D721Med (cell line): ENCODE measurements at places on chromosomes 6 and 20.

DNA sequence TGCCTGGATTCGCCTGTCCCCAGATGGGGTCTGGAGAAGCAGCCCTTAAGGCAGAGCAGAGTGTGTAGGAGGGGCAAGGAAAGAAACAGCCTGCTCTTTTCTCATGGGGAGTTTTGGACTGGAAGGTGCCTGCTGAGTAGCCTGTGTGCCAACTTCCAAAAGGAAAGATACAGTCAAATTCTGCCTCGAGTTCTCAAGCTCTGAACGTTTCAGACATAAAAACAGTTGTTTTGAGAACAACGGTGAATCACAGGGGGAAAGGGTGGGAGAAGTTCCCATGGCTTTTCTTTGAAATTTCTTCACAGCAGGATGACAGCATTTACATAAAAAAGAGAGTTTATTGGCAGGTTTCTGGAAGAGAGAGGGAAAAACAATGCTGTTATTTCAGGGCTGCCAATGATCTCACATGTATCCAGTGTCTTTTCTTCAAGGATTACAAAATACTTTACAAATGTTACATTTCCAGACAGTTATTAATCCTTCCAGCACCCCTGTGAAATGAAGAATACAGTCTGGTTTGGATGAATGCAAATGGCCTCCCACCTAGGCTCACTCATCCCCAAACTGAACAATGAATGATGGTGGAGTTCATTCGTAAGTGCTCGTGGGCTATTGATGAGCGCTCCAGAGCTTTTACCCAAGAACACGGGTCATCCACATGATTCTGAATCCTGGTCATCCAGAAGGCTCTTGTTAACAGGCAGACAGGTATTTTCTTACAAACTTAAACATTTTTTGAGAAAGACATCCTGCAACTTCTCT lies 33.8 kb upstream of the ECI2 start:
- DNase-seq, result no peak

GRCh38 chr6:22801831-22802230 lies 232.5 kb downstream of the HDGFL1 start:
- no peak for DNase-seq

GRCh38 chr6:164151161-164152120 lies 736.9 kb downstream of the QKI start:
- no peak for DNase-seq

- no peak for DNase-seq
Observed at GRCh38 chr20:6439737-6440442, 317.1 kb upstream of the FERMT1 start.

DNA sequence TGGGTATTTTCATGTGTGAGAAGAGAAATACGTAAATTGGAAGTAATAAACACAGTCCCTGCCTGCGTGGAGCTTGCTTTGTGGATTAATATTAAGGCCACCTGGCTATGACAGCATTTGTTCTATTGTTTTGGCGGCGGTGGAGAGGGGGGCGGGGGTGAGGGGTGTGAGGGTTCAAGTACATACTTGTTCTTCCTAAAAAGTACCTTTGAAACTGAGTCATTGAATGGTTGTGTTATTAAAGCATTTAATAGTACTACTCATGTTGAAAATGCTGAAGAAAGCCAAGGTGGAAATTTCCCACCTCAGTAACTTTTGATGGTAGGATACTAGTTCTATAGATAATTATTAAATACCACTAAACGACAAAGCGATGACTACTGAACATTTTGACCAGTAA lies 95.0 kb downstream of the FOXC1 start:
- no peak for DNase-seq

DNA sequence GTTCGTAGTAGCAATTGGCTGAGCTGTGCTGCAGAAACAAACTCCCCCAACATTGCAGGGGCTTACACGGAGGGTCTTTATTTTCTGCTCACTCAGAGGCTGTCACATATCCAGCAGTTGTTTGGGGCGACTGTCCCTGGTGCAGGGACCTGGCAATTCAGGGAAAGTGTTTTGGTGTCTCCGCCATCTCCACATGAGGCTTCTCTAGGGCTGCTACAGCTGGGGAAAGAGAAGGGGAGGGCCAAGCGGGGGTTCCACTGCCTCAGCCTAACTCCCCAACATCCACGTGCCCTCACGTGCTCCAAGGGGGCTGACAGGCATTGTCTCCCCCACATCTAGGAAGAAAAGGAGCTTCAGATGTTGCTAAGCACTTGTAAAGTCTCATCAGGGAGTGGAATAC lies 61.3 kb upstream of the NXT1 start:
- DNase-seq, result no peak

DNA sequence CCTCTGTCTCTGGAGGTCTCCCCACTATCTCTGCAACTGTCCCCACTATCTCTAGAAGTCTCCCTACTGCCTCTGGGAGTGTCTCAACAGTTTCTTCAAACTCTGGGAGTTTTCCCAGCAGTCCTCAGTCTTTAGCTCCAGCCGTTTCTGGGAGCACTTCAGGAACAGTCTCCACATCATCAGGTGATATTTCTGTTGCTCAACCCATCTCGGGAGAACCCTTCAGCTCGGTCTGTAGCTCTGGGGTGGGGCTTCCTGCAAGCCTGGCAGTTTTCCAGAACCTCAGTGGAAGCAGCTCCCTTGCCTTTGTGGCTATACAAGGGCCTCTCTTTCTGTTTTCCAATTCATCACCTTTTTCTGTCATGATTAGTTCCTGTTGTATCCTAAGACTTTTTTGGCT lies 3.0 kb upstream of the SFTA2 start:
- DNase-seq, result no peak

GRCh38 chr20:40704828-40705227 lies 15.8 kb upstream of the MAFB start:
- no peak for DNase-seq

DNA sequence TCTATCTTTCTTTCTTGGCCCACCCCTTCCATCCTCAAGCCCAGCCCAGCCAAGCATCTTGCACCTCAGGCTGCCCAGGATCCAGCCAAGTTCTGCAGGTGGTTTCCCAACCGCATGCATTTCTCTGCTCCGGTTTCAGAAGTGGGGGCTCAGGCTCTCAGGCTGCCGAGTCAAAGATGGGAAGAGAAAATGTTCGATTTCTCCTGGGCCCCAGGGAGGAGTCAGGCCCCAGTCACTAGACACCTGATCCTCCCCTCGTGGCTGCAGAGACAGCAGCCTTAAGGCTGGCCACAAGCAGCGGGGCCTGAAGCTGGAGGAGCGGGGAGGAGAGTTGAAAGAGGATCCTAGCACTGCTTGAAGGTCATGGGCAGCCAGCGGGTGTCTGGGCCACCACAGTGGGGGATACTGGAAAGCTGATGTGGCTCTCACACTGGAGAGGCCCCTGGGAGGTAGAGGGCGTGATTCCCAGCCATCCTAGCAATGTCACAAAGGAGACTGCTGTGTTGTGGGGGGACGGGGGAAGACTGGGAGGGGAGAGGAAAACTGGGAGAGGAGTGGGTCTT lies 42.2 kb upstream of the ZFAND3 start:
- DNase-seq, result no peak

- no peak for DNase-seq
Observed at GRCh38 chr20:38073307-38074071, 39.9 kb downstream of the RPRD1B start.

DNA sequence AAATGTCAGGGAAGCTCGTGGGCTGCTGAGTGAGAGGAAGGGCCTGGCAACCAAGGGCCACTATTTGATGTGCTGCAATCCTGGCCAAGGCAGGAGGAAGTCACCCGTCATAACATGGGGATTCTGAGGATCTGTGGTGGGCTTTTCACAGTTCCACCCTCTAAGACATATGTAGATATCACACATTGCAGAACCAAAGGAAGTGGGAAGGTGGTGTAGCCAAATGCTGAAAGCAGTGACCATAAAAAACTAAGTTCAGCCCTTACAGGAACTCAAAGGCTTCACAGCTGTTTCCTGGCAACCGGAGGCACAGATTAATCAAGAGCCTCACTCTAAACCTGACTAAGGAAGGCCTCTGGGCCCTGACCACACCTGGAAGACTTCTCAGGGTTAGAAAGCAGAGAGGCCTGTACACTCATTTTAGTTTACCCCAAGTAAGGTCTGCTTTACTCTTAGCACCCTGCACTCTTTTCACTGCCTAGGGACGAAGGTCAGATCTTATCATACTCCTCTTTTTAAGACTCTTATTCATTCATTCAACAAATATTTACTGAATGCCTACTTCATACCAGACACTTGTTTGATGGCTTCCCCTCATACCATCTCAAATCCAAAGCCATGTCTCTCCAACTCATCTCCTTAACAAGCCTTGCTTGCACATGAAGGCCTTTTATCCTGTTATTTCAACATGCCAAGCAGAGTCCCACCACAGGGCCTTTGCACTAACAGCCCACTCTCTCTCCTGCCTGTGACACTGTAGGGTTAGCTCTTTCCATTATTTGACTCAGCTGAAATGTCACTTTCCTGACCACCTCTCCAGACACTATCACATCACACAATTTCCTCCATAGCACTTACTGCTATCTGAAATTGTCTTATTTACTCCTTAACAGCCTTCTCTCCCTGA lies 2.6 kb downstream of the UBE2V1 start:
- DNase-seq, result no peak

DNA sequence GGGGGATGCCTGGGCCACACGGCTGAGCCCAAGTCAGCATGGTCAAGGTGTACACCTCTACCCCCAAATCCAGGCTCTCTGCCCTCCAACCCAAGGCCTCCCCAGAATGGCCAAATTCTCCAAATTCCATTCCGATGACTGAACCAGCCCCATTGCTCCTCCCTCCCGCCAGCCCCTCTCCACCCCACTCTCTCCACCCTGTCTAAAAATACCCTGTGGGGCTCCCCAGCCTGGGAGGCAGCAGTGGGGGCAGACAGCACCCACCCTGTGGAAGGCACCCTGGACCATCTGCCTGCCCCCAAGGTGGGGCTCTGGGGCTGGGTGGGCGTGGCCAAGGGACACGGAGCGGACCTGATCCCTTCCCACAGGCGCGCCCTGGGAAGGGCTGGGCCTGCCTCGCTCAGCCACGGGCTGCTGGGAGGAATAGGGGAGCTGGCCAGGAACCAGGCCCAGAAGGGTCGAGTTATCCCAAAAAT lies 11.4 kb downstream of the TEAD3 start:
- DNase-seq, result no peak

GRCh38 chr6:44858998-44859397 lies 469.1 kb upstream of the RUNX2 start:
- DNase-seq, result no peak

GRCh38 chr6:169046483-169047192 lies 207.0 kb downstream of the THBS2 start:
- no peak for DNase-seq

- no peak for DNase-seq
Observed at GRCh38 chr6:133115946-133116345, 125.2 kb upstream of the EYA4 start.

GRCh38 chr6:137361701-137362100 lies 132.5 kb downstream of the OLIG3 start:
- no peak for DNase-seq

DNA sequence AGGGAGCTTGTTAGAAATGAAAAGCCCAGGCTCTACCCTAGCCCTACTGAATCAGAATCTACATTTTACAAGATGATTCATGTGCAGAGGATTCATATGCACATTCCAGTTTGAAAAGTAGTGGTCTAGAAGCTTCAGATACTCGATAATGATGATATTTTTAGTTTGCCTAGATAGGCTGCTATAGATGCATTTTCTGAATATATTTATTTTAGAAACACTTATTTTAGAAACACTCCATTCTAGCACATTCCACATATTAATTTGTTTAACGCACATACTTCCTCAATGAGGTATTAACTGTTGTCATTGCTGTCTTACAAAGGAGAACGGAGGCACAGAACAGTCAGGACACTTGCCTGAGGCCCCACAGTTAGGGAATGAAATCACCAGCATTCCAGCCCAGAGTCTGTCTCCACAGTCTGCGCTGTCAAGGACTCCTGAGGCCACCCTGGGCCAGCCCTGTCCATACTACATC lies 64.4 kb downstream of the SNAP25 start:
- DNase-seq, result no peak

GRCh38 chr6:151199991-151200390 lies 39.8 kb upstream of the AKAP12 start:
- DNase-seq, result no peak

GRCh38 chr6:131070061-131070460 lies 7.0 kb upstream of the EPB41L2 start:
- no peak for DNase-seq

GRCh38 chr20:6122111-6122872 lies 538 bp downstream of the FERMT1 start:
- no peak for DNase-seq

GRCh38 chr6:87807475-87807874 lies 105.4 kb upstream of the AKIRIN2 start:
- no peak for DNase-seq

GRCh38 chr20:48340883-48341281 lies 486.9 kb downstream of the PREX1 start:
- DNase-seq, result no peak

DNA sequence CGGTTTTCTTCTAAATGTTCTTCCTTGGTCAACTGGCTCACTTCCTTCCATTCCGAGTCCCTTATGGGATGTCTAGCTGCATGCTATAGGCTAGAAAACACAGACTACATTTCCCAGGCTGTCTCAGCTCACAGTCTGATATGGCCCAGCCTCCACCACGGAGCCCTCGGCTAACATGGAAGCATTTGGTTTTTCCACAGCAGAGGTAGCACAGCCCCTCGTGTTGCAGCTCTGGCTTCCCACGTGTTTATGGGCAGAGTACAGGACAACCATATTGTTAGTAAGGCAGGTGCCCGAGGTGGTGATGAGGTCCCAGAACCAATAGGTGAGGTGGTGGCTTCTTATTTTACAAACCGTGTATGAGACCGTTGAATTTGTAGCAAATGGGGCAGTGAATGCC lies 8.7 kb downstream of the GPLD1 start:
- DNase-seq, result no peak

DNA sequence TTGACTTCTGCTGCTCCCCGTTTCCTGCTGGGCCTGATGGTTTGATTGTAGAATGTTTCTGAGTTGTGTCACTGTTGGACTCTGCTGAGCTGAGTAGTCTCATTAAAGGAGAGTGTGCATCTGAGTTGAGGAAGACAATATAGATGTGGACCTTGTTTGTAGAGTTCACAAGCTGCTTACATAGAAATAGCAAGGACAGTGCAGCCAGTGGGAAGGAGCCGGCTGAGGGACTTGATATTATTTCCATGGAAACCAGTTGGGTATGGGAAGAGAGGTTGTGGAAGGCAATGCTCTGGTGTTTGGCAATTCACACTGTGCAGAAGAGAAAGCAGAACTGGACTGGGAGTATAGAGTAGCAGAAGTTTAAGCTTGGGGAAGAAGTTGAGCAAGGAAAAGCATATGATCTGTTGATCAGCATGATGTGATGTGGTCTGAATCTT lies 14.8 kb downstream of the IGF2R start:
- no peak for DNase-seq

DNA sequence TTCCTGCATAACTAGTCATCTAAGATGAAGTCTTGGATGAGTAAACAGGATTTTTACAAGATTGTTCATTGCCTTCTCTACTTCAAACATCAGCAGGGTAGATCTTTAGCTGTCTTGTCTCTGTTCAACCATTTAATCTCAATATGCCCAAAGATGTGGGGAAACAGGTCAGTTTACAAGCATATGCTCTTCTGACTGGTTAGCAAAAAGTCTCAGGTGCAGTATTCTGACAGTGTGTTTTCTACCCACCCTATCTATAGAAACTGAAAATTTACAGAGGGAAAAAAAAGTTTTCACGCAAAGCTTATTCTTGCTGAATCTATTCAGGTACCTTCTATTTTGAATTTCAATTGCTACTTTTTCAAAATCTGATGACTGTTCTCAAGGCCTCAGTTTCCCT lies 29.0 kb downstream of the MAP3K5 start:
- no peak for DNase-seq
